ENCODE measurements at places on chromosomes 3 and 15. TPM values are rescaled to one million over a fixed set of nuclear protein-coding genes. Genes with fewer than 3 reads are reported as not detected.

The TMEM266 gene
- total RNA-seq: not detected

GRCh38 chr15:62390791-62391640 is 225.9 kb upstream of the C2CD4B start:
- no peak for DNase-seq

The CGGBP1 gene
- total RNA-seq: 68.0 TPM

The GNAT1 gene
- total RNA-seq: under 0.01 TPM

The FETUB gene
- not detected for total RNA-seq

- DNase-seq: no peak
Measured at GRCh38 chr3:45103753-45104714, 42.1 kb downstream of the CDCP1 start.

GRCh38 chr3:134527037-134527436 is 41.2 kb downstream of the CEP63 start:
- DNase-seq: no peak

DNA sequence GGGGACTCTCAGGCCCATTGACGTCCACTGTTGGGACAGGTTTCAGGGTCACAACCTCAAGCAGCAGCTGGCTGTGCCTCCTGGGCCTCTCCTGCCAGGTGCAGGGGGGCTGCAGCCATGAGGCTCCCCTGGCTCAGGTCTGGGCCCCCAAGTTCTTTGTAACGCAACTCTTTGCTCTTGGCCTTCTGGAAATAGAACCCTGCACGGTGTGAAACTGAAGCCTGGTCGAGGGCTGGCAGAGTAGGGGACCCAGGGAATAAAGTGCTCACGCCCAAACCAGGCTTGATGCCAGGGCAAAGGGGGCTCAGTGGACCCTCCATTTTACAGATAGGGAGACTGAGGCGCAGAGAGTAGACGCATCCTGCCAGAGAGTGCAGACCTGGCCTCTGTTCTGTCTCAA is 771 bp downstream of the CALML4 start:
- DNase-seq: no peak

The PGBD4 gene
- 1.1 TPM for total RNA-seq

DNA sequence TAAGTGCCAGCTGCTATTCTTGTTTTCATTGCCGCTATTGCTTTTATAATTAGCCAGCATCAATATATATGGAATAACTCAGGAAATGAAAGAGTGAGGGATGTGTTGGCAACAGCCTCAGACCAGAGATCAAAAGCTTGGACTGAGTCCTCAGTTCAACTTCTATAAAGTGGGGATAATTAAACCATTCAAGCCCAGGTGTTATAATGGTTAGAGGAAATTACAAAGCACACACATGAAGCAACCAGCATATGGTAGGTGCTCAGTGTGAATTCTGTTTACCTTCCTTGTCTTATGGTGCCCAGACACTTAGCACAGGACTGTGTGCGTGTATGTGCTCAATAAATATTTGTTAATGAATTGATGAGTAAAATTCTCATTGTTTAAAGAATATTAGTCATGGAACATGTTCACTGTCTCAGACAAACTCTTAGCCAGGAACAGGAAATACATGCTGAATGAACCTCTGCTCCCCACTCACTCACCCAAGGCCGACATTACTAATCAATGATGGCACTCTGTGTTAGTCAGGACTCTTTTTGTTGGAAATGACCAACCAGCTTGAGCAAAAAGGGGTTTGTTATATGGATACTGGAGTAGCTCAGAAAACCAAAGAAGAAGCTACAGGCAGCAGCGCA is 16.7 kb upstream of the CCDC174 start:
- peak; percentile 50 for DNase-seq

GRCh38 chr3:193780397-193780796 is 187.4 kb downstream of the OPA1 start:
- DNase-seq: no peak

DNA sequence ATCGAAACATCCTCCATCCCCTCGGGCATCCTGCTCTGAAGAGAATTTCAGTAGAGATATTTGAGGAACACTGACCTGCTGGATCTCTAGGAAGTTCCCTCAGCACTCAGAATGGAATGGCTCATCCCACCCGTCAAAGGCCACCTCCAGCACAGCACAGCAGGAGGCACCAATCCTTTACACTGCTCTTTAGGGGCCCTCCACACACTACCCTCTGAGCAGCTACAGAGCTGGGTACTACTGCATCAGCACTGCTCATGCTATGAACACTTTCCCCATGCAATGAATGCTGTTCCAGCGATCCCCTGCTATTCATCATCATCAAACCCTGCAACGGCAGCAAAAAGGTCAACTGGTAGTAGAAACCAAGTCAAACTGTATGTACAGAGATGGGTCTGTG is 40.5 kb downstream of the IGF2BP2 start:
- DNase-seq: no peak

The CLDN16 gene
- total RNA-seq: not detected

The MUC13 gene
- total RNA-seq: not detected

DNA sequence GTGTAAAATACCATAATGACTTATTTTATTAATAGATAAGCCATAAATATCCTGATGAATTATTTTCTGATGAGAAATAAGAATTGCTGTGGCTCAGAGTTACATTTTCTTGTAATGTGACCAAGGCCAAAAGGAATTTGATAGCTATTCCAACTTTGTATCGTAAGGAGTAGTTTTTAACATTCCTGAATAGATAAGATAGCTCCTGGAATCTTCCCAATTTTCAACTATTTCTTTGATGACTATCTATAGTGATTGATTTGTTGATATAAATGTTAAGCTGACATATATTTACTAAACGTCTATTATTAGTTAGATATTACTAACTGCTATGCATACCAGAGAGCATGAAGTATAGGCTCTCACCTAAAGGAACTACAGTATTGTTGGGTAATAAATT is 49.1 kb upstream of the SATB1 start:
- DNase-seq: no peak

The CCR4 gene
- 0.21 TPM for total RNA-seq

The UCN2 gene
- total RNA-seq: 0.07 TPM

DNA sequence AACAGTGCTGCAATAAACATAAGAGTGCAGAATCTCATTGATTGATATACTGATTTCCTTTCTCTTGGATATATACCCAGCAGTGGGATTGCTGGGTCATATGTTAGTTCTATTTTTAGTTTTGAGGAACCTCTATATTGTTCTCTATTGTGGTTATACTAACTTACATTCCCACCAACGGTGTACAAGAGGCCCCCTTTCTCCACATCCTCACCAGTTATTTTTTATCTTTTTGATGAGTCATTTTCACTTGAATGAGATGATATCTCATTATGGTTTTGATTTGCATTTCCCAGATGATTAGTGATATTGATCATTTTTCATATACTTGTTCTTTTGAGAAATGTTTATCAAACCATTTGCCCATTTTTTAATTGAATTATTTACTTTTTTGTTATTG is 12.4 kb upstream of the IREB2 start:
- no peak for DNase-seq

- DNase-seq: no peak
Measured at GRCh38 chr15:86055688-86056087, 24.0 kb upstream of the AGBL1 start.

DNA sequence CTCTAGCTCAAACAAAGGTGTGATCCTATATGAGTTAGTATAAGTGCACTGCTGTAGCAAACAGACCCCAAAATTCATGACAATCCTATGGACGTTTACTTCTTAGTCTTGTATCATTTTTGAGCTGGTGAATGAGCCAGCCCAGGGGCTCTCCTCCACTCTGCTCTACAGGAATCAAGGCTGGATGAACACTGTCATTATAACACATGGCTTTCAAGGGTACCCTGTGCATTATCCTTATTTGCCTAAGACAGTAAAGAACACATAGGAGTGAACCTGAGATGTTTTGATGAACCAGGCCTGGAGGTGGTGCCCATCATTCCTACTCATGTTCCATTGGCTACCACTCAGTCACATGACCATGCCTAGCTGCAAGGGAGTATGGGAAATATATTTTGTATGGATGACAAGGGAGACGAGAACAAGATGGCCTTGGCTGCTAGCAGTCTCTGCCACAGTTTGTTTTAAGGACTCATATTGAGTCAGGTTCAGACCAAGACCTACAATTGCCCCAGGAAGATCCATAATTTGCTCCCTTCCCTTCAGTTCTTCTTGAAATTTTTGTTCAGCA is 107.4 kb upstream of the HES1 start:
- DNase-seq: no peak

The TMCO5A gene
- not detected for total RNA-seq

DNA sequence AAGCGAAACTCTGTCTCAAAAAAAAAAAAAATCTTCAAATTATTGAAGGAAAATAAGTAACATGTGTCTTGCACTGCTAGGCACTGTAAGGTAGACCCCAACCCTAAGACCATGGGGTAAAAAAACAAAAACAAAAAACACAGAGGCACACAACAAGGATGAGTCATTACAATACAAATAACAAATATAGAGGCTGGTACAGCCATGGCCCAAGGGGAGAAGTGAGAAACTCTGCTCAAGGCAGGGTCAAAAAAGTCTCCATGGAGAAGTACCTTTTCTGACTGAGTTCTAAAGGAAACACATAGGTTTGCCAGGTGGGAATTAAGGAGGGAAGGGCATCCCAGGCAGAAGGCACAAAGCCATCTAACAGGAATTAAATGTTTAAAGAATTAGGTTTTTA is 54.5 kb downstream of the TOP2B start:
- DNase-seq: no peak

DNA sequence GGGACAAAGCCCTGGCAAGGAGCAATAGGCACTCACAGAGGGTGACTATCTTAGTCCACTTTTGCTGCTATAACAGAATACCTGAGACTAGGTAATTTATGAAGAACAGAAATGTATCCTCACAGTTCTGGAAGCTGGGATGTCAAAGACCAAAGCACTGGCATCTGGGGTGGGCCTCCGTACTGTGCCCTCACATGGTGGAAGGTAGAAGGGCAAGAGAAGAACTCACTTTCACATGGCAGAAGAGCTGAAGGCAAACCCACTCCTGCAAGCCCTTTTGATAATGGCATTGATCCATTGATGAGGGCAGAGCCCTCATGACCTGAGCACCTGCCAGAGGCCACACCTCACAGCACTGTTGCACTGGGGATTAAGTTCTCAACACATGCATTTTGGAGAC is 173.4 kb upstream of the C2CD4B start:
- no peak for DNase-seq

DNA sequence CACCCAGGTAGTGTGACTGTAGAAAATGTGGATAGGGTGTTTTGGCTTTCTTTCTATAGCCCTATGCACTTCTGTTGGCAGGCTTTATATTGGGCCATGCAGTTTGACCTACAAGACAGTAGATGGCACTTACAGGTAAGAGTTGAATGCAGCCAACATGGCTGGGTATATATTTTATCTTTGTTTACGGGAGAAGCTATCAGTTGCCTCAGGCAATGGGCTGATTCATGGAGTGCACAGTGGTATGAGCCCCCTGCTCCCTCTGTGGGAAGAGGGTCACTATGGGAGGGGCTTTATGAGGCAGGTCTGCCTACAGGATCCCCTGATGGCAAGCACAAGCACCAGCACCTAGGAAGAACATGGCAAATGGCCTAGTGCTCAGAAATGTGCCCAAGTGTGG is 301.2 kb upstream of the CDIN1 start:
- DNase-seq: no peak

DNA sequence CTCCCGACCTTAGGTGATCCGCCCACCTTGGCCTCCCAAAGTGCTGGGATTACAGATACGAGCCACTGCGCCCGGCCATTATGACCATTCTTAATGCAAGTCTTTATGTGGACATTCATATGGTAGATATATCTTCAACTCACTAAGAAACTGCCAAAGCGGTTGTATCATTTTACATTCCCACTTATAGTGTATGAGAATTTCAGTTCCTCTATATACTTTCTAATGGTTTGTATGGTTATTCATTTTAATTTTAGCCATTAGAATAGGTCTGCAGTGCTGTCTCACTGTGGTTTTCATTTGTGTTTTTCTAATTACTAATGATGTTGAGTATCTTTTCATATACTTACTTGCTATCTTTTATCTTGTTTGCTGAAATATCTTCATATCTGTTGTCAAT is 32.5 kb downstream of the TCF12 start:
- DNase-seq: no peak

The AP3B2 gene
- total RNA-seq: not detected

DNA sequence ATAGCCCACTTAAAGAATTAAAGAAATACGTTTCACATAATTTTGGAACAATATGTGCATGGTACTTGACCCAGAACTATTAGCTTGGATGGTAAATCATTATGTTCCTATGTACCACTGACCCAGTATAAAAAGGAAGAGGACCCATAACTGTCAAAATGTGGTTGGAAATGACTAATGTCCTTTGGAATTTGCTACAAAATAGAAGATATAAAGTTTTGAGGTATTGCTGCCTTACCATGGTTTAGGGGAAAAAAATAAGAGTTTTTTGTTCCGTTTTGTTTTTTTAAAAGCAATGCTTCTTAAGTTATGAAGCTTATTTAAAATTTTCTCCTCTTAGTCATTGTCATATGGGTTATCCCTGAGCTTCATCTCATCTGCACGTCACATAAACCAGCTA is 15.8 kb upstream of the TFDP2 start:
- DNase-seq: no peak
